IMR-90 (cell line): ENCODE measurements at places on chromosomes 1 and 21.

GRCh38 chr1:248114890-248115289 lies 19.9 kb downstream of the OR2L13 start:
- DNase-seq = no peak

- peak; percentile 88 for DNase-seq
Measured at GRCh38 chr1:56120021-56120420, 459.3 kb downstream of the PLPP3 start.

GRCh38 chr1:245825128-245825901 lies 670.5 kb downstream of the KIF26B start:
- peak; percentile 9 for DNase-seq

DNA sequence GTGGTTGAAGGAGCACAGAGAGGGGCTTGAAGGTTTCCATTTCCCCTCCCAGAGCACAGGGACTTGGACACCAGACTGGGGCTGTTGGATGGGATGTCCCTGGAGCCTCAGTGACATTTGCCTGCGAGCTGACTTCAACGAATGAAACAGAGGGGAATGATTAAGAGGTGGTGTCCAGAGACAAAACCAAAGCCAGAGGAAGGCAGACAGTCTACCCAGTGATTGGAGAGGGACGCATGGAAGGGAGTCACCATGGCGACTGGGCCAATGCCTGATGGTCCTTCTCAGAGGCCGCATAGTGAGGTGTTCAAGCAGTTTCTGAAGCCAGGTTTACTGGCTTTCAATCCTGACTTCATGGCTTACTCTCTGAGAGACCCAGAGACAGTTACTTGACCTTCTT lies 77.2 kb downstream of the NUF2 start:
- no peak for DNase-seq

DNA sequence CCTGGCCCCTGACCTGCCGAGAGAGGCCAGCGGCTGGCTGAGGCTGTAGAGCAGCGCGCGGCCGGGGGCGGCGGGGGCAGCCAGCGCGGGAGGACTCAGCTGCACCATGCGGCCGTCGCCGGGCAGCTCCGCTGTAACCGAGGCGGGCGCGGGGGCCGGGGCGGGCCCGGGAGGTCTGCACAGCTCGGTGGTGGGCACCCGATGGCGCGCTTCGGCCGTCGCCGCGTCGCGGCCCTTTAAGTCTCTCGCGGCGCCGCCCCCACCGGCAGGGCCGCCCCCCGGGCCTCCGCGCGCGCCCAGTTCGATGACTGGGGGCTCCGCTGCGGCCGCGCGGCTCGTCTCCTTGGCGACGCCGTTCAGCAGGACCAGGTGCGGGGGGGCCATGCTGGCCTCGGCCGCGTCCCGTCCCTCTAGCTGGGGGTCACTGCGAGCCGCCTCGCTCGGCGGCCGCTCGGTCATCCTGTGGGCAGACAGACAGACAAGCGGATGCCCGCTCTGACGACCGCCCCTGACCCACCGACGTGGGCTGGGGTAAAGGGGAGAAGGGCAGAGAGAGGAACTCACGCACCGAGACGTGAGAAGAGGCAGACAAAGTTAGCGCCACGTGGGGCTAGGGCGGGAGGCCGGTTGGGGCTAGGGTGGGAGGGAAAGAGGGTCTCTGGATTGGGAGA lies 6.5 kb downstream of the TAL1 start:
- no peak for DNase-seq

- no peak for DNase-seq
Measured at GRCh38 chr21:36162631-36163030, 6.0 kb downstream of the DOP1B start.

DNA sequence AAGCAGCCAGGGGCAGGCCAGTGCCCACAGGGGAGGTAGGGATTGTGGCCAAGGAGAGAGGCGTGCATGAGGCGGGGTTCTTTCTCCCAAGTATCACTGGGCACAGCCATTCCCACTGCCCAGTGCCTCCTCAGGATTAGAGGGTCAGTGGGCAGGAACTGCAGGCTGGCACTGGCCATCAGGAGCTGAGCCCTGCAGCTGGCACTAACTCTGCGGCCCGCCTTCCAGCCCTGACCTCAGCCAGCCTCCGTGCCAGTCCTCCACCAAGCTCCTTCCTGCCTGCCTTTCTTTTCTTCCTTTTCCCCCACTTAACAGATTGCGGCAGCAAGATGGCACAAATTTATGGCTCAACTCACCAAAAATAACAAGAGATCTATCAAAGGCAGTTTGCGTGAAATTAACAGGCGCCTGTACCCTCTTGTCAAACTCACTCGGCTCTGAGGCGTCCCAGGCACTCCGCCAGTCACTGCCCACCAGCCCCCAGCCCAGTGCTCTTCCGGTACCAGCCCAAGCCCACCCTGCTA lies 11.1 kb downstream of the ADGRB2 start:
- DNase-seq = no peak

DNA sequence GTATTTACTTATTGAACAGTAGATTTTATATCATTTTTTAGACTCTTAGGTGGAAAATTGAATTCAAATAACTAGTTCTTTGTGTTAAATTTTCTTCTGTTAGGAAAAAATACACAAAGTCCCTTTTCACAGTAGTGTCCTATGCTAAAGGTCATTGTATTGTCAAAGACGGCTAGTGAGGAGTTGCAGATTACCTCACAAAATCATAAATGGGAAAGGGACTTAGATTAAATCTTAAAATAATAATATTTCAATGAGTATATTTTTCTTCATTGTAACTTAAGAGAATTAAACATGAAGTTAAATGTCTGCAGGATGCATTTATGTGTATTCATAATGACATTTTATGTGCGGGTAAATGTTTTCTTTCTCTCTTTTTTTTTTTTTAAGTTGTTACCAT lies 32.7 kb downstream of the LYPLAL1 start:
- DNase-seq = no peak

DNA sequence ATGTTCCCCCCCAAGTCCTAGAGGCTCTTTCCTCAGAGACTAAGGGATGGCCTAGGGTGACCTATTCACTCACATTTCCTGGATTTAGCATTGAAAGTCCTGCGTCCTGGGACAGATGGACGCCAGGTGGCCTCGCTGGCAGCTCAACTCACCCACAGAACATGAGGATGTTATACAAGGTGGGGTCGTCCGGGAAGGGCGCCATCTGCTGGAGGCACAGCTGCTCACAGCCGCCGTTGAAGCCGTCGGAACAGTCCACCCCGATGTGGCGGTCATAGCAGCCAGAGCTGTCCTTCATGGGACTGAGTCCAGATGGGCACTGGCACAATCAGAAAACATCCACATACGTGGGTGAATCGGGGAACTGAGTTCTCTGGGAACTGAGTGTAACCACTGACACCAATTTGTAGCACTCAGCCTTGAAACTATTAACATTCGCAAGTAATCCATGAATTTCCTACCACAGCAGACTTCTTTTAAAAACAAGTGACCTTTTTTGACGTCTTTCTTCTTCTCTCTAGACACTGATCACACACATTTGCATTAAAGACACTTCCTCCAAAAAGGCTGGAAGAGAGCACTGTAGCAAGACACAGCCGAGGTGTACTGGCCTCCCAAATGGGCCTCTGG lies 215.4 kb downstream of the ASTN1 start:
- DNase-seq = peak; percentile 24

DNA sequence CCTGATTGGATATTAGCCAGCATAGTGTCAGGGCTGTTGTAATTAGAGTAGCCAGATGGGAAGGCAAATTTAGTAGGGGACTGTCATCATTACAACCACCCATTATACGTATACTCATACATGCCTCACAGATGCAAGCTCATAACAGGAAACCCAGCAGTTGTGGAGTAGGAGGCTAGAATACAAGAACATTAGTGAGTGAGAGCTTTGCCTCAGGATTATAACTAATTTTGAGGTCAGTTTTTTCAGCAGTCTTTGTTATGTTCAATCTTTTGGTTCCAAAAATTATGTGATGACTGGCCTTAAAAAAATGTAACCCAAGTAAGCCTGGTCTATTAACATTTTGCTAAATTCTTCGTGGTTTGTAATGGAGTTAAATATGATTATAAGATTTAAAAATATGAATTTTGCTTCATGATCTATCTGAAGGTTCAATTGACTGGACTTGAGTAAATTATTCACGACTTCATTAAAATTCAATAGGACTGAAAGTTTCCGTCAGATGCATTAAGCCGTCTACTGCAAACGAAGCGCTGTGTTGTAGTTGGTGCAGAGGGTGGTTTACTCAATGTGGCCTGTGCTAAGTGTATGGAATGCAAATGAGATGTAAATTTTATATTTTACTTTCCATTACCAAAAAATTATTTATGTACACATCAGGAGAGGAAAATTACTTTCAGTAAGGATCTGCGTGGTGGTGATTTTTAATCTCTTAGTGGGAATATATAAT lies 48.8 kb downstream of the KCNK1 start:
- DNase-seq = peak; percentile 1

- DNase-seq = no peak
Measured at GRCh38 chr1:212753749-212754148, 37.8 kb downstream of the NSL1 start.

GRCh38 chr1:83725735-83726360 lies 273.1 kb downstream of the TTLL7 start:
- no peak for DNase-seq

DNA sequence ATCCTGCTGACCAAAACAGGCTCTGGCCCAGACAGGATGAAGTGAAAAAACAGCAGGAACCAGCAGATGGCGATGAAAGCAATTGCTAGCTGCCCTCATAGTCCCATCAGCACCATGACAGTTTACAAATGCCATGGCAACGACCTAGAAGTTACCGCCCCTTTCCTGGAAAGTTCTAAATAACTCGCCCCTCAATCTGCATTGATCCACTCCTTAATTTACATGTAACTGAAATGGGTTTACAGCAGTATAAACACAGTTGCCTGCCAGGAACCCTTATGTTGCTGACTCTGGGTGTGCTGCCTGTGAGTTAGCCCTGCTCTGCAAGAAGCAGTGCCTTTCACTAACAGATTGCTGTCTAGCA lies 65.5 kb upstream of the CR1L start:
- peak; percentile 60 for DNase-seq

DNA sequence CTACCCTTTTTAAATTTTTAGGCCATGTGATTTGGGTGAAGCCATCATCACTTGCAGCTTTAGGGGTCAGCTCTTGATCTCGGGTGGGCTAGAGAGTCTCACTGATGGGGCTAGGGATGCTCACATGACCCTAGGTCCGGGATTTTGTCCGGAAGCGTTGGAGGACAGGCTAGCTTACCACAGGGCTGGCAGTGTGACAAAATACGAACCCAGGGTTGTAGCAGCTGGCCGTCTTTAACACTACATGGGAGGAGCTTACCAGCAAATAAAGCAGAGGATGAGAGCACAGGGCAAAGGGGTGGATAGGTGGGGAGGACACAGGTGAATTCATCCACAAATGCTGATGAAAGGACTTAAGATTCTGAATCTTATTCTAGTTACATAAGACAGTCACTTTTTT lies 21.9 kb downstream of the GPR161 start:
- no peak for DNase-seq

DNA sequence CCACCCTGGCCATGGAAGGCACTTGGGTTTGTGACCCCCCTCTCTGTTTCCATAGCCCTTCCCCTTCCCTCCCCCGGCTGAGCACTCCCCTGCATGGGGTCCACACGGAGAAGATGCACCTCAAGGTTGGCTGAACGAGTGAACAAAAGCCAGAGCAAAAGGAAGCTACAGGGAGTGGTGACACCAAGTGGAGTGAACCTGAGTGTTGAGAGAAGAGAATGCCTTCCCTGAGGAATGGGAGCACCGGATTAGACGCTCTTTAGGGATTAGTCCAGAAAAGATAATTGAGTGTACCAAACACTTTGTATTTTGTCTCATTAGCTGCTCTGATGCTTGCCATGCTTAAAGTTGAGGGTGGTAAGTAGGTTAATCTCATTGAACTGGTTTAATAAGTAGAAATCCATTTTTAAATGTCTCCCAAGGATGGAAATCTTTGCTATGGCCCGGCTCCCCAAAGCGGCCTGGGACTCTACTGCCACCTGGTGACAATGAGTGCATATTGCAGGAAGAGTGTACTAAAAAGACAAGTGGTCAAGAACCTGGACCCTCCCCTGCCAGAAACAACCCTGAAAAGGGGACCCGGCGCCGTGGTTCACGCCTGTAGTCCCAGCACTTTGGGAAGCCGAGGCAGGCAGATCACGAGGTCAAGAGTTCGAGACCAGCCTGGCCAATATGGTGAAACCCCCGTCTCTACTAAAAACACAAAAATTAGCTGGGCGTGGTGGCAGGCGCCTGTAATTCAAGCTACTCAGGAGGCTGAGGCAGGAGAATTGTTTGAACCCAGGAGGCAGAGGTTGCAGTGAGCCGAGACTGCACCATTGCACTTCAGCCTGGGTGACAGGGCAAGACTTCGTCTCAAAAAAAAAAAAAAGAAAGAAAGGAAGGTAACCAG lies 150.6 kb upstream of the ZC3H12A start:
- DNase-seq = peak; percentile 3

- DNase-seq = no peak
Measured at GRCh38 chr1:100131623-100132022, 1.1 kb downstream of the SASS6 start.

GRCh38 chr1:234887016-234887900 lies 241.4 kb downstream of the TOMM20 start:
- peak; percentile 36 for DNase-seq

GRCh38 chr1:194209920-194210319 lies 1023.5 kb upstream of the B3GALT2 start:
- no peak for DNase-seq

- no peak for DNase-seq
Measured at GRCh38 chr1:175000697-175001187, 995 bp downstream of the CACYBP start.

DNA sequence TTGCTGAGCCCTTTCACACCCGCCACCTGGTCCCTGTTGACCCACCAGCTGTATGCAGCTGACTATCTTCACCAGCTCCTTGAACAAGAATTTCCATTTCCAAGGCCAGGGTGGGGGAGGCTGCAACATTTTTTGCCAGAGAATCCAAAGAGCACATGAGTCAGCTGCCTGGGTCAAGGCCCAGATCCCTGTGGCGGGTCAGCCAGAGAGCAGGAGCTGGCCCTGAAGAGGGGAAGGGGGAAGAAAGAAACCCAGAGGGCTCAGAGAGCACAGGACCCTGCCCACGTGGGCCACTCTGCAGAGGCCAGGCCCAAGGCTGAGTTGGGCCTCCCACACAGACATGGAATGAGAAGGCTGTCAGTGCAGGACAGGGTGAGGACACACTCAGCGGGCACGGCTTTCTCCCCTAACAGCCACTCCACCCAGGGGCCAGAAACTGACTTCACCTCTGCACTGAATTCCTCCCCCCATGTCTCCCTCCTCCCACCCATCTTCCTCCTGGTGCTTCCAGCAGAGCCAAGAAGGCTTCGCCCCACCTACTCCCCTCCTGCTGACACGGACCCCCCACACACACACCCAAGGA lies 28.9 kb downstream of the S100A6 start:
- DNase-seq = peak; percentile 91
